Mesothelial cell of epicardium (in vitro differentiated cells): ENCODE measurements at places on chromosomes 16 and 17.
A peak's percentile ranks its signal among the peaks of the same experiment; 100 is the strongest.

GRCh38 chr16:79104567-79104966 is 496.0 kb downstream of the MAF start:
- H3K4me3 ChIP-seq: no peak overlapping the region
- H3K36me3 ChIP-seq: no peaks in the 10 kb centered on the region

- DNase-seq: no peak
- H3K27ac ChIP-seq: no peak overlapping the region
- H3K36me3 ChIP-seq: peaks cover 29% of the 10 kb centered on the region
- no peak overlapping the region for H3K4me3 ChIP-seq
- no peaks in the 10 kb centered on the region for H3K27me3 ChIP-seq
These were observed 17.8 kb upstream of the GGA2 start for GRCh38 chr16:23527961-23528643.

GRCh38 chr16:87317750-87318644 is 805 bp upstream of the C16orf95 start:
- peak overlapping the region; percentile 94 for H3K4me3 ChIP-seq
- no peak for DNase-seq
- no peaks in the 10 kb centered on the region for H3K27me3 ChIP-seq
- peaks cover 11% of the 10 kb centered on the region for H3K4me1 ChIP-seq
- H3K36me3 ChIP-seq: no peaks in the 10 kb centered on the region

GRCh38 chr16:26133416-26134093 is 441.8 kb downstream of the HS3ST4 start:
- H3K4me1 ChIP-seq: peaks cover 60% of the 10 kb centered on the region
- H3K27ac ChIP-seq: peak overlapping the region; percentile 83

GRCh38 chr16:87076950-87077749 is 240.0 kb downstream of the C16orf95 start:
- DNase-seq: no peak
- no peak overlapping the region for H3K4me3 ChIP-seq
- peaks cover 6% of the 10 kb centered on the region for H3K27me3 ChIP-seq

DNA sequence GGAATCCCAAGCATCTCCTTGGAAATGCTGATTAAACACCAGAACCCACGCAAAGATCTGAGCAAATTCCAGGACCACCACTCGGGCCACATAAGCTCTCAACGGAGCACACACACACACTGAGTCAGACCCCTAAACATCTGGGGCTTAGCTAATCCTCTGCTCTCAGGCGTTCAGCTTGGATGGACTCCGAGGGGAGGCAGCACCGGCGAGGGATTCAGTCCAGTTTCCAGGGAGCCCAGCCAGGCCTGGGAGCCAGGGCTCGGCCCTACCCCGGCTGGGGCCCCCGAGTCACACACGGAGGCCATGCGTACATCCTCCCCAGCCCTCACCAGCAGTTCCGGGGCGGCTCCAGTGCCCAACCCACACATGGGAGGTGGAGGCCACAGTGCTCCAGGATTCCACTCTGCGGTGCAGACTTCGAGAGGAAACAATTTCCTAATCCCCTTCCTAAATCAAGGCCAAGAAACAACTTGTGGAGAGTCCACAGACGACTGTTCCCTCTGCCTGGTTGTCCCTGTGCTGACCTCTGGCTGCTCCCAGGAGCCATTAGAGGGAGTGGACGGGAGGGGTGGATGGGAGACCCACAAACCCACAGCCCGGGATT is 70.5 kb downstream of the GAS7 start:
- peak overlapping the region; percentile 47 for H3K4me3 ChIP-seq
- H3K36me3 ChIP-seq: no peaks in the 10 kb centered on the region
- peaks cover 53% of the 10 kb centered on the region for H3K4me1 ChIP-seq
- peak overlapping the region; percentile 81 for H3K27ac ChIP-seq
- H3K27me3 ChIP-seq: no peaks in the 10 kb centered on the region
- peak; percentile 75 for DNase-seq

- no peak for DNase-seq
- H3K36me3 ChIP-seq: no peaks in the 10 kb centered on the region
- no peak overlapping the region for H3K27ac ChIP-seq
- H3K4me3 ChIP-seq: no peak overlapping the region
- peaks cover 55% of the 10 kb centered on the region for H3K27me3 ChIP-seq
These were observed 260.5 kb upstream of the IRX3 start for GRCh38 chr16:54547052-54547451.

- peaks cover 2% of the 10 kb centered on the region for H3K36me3 ChIP-seq
- no peak overlapping the region for H3K27ac ChIP-seq
- no peak overlapping the region for H3K4me3 ChIP-seq
- H3K27me3 ChIP-seq: no peaks in the 10 kb centered on the region
- DNase-seq: no peak
These were observed 188.5 kb downstream of the LGALS9B start for GRCh38 chr17:20278805-20279204.

DNA sequence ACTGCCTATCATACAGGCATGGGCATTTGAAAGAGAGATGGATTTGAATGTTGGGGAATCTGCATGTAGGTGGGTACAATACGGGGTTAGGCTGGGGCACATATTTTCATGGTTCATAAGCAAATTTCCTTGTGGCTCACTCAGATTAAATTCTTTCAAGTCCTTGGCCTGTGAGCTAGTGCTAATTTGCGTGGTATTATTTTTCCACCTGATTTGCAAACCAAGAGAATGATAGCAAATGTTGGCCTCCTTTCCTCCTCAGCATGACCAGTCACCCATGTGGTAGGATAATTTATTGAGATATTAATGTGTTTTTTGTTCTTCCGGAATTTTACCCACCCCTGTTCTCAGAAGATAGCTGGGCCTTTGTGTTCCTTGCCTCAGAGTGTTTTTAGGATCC is 22.9 kb downstream of the FAM20A start:
- DNase-seq: no peak
- no peak overlapping the region for H3K4me3 ChIP-seq
- H3K36me3 ChIP-seq: no peaks in the 10 kb centered on the region
- no peak overlapping the region for H3K27ac ChIP-seq
- no peaks in the 10 kb centered on the region for H3K27me3 ChIP-seq
- H3K4me1 ChIP-seq: peaks cover 4% of the 10 kb centered on the region
